Activated CD4-positive, alpha-beta T cell treated with anti-CD3 and anti-CD28 coated beads, Interleukin-2, amount 50 U/mL, for 24 hours (primary cell): ENCODE measurements at places on chromosomes 12 and 14.

- no peak for DNase-seq
Measured at GRCh38 chr14:58808828-58809227, 171.1 kb downstream of the DACT1 start.

DNA sequence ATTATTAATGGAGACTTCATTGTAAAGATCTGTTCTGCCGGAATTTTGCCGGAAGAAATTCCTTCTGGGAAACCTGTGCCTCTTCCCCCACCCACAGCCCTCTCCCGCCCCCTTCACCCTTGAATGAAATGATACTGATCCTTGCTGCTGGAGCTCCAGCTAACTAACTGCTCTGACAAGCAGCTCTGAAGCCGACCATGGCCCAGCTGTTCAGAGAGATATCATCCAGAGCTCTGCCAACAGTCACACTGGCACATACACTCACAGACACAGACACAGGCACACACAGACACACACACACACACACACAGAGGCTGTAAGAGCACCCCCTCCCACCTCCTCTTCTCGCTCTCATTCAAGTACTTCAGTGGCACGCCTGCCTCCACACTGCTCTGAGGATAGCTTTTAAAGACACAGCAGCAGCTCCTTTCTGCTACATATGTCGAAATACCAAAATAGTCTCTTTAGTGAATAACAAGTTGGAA is 88.6 kb downstream of the R3HDM2 start:
- no peak for DNase-seq

DNA sequence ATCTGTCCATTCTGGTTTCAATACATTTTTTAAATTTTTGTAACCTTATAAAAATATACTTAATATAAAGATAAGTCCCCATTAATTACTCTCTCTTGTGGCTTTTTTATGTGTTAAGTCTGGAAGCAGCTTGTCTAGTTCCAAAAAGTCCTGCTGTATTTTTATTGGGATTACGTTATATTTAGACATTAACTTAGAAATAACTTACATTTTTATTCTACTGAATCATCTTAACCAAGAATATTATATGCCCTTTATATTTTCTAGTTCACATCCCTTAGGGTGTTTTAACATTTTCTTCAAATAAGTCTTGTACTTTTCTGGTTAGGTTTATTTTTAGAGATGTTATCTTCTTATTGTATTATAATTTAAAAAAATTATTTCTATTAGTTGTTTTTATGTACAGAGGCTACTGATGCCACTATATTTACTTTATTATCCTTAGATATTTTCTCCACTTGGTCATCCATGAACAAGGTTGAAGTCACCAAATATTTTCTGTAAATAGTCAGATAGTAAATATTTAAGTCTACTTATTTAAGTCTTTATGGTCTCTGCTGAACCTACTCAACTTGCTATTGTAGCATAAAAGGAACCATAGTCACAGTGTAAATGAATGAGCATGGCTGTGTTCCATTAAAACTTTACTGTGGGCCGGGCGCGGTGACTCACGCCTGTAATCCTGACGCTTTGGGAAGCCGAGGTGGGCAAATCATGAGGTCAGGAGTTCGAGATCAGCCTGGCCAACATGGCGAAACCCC is 132.4 kb upstream of the NEDD1 start:
- no peak for DNase-seq

GRCh38 chr12:102486153-102486552 is 5.8 kb upstream of the IGF1 start:
- no peak for DNase-seq

GRCh38 chr12:58919231-58920101 is 838 bp downstream of the LRIG3 start:
- no peak for DNase-seq

DNA sequence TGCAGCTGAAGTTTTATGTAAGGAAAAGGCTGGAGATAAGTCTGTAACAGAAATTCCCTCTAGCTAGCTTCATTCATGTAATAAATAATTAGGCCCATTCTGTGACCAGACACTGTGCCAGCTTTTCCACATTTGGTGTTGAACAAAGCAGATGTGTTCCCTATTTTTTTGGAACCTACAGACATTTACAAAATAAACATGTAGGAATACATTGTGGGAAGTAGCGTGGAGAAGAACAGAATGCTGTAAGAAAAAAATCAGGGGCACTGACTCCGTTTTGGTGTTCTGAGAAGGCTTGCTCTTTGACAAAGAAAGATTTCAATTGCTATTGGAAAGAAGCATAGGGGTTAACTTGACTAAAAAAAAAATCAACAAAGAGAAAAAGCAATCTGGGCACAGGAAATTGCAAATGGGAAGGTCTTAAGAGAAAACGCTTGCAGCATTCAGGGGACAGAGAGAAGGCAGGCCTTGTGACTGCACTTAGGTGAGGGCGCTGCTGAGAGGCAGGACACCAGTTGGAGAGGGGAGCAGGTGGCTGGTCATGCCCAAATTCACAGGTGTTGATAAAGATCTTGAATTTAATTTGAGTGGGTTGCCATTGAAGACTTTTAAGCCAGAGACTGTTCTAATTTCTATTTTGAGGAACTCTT is 4.0 kb downstream of the FAR2 start:
- DNase-seq = no peak

GRCh38 chr14:84610086-84610485 is 919.9 kb upstream of the FLRT2 start:
- DNase-seq = no peak

- no peak for DNase-seq
Measured at GRCh38 chr14:38502239-38502638, 246.3 kb upstream of the CLEC14A start.

DNA sequence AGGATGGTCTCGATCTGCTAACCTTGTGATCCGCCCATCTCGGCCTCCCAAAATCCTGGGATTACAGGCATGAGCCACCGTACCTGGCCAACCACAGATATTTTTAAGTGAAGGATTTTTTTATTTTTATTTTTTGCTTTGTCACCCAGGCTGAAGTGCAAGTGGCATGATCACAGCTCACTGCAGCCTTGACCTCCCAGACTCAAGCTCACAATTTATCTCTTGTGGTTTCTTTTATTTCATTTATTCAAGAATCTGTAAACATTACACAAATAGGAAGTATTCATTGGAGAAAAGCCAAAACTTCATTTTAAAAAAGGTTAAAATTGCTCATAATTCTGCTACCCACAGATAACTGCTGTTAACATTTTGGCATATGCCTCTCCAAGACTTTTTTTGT is 13.3 kb downstream of the MOAP1 start:
- DNase-seq = no peak

- DNase-seq = no peak
Measured at GRCh38 chr14:100655741-100656085, 68.5 kb upstream of the BEGAIN start.

GRCh38 chr12:109163167-109163566 is 46.8 kb downstream of the ACACB start:
- no peak for DNase-seq

GRCh38 chr12:12181511-12181910 is 85.3 kb downstream of the LRP6 start:
- DNase-seq = no peak

DNA sequence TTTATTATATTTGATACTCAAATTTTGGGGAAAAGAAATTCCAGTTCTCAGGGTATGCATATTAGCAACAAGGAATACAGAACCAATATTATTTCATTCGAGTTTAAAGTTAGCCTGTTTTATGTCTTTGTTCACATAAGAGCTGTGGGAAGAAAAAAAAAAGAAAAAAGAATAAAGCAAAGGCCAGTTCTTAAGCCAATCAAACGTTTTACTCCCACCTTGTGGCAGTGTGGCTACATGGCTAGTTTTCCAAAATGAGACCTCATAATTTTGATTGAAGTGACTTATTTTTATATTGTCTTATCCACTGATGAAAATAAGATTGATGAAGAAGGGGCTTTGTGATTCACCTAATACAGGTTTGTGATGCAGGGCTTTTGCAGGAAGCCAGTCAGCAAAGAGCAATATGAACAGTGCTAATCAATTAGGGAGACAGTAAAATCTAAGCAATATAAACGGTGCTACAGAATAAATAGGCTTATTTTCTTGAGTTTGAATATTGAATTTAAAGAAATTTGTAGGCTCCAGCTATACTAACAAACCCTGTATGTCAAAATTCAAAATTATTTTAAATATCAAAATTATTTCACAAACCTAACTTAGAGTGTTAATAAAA is 624.1 kb upstream of the FOXG1 start:
- no peak for DNase-seq

DNA sequence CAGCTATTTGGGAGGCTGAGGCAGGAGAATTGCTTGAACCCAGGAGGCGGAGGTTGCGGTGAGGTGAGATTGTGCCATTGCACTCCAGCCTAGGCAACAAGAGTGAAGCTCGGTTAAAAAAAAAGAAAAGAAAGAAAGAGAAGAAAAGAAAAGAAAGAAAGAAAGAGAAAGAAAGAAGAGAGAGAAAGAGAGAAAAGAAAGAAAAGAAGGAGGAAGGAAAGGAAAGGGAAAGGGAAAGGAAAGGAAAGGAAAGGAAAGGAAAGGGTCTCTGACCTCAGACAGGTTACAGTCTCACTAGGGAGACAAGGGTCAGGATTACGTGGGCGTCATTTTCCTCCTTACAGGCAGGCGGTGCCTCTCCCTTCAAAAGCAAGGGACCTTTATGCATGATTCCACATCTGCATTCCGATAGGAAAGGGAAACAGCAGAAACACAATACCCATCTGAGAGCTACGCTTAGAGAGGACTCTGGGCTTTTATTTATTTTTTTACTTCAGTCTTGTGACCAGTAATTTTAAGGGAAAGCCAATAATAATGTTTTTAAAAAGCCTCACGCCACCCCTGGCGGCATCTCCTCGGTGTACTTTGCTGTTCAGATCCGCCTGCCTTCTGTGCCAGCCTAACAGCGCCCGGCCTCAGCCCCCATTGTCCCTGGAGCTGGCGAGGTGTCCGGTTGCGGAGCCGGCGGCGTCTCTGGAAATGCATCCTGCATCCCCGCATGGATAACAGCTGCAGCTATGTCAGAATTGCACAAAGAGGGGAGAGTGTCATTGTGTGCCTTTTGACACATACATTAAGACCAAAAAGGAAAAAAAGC is 945 bp upstream of the HIP1R start:
- no peak for DNase-seq

DNA sequence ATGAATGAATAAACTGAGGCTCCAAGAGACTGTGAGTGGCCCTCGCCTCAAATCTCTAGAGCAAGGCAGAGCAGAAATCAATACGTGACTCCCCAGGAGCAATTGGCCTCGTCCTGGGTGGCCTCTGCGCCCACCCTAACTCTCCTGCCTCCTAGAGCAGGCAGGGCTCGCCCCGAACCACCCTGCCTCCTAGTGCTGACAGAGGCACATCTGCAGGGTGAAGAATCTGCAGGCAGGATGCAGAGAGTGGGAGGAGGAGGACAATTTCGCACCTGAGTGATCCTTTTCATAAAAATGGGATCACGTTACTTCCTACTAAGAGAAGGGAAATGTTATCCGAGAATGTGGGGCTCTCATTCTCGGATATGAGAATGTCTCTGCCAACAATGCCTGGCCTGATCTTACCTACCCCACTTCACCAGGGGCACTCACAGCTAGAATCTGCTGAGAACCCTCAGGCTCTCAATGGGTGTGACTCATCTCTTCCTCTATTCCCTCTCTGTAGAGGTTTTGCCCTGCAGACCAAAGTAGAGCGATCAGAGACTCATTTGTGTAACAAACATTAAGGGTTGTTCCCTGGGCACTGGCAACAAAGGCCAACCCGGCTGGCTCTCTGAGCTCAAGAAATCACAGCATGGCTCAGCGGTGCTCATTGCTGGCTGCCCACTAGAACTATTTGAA is 61.7 kb upstream of the BCL2L14 start:
- peak; percentile 30 for DNase-seq

- DNase-seq = no peak
Measured at GRCh38 chr14:26841326-26841725, 243.5 kb upstream of the NOVA1 start.

DNA sequence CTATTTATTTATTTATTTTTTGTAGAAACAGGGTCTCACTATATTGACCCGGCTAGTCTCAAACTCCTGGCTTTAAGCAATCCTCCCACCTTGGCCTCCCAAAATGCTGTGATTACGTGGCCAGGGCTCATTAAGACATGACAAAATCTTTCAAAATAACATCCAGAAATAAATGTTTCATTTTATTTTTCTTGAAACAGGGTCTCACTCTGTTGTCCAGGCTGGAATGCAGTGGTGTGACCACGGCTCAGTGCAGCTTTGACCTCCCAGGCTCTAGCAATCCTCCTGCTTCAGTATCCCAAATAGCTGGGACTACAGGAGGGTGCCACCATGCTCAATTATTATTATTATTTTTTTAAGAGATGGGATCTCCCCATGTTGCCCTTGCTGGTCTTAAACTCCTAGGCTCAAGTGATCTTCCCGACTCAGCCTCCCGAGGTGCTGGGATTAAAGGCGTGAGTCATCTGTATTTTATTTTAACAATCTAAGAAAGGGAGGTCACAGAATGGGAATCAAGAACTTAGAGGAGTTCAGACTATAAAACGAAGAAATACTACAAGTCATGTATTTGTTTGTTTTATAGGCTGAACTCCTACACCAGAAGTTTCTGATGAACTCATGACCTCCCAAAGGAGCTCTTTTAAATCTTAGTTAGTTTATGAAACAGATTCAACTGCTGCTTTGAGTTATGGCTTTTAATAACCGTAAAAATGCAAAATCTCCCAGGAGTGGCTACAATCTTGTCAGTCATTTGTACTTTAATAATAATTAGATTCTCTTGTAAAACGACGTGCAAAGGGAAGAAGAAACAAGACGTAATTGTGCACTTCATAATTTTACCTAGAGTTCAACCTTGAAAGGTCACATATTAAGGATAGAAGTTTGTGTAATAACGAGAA is 2.1 kb upstream of the TMEM263 start:
- DNase-seq = no peak

GRCh38 chr12:69575346-69575745 is 9.9 kb upstream of the CCT2 start:
- no peak for DNase-seq

GRCh38 chr12:5873281-5873919 is 71.7 kb downstream of the ANO2 start:
- no peak for DNase-seq

GRCh38 chr12:66206141-66206540 is 17.1 kb downstream of the IRAK3 start:
- no peak for DNase-seq

GRCh38 chr14:35425850-35426249 is 21.3 kb upstream of the NFKBIA start:
- no peak for DNase-seq

DNA sequence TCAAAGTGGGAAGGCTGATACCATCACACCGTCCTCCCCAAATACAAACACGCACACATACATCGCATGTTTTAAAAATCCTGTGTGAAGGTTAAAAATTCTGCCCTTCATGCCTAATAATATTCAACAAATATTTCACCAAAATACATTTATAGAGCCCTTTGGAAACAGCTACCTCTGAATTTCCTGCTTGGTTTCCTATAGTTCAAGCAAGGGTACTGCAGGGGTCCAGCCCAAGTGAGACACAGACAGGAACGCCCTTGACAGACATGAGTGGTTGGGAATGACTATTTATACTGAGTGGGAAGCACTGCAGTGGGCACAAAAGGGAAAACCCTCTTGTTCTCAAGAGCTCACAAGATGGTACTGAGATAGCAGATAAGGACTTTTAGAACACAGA is 51.0 kb downstream of the ST8SIA1 start:
- no peak for DNase-seq
